ENCODE measurements at places on chromosomes 12 and 14. TPM values are rescaled to one million over a fixed set of nuclear protein-coding genes. Genes with fewer than 3 reads are reported as not detected.

The ABCC9 gene
- not detected for total RNA-seq

The TC2N gene
- total RNA-seq = not detected

The CLEC9A gene
- not detected for total RNA-seq

The CPNE6 gene
- total RNA-seq = not detected

The MIPOL1 gene
- not detected for total RNA-seq

The MAPKAPK5 gene
- total RNA-seq = 74.6 TPM

The RNASE12 gene
- total RNA-seq = not detected

The DEGS2 gene
- 14.6 TPM for total RNA-seq

The PARPBP gene
- 49.8 TPM for total RNA-seq

The KRT85 gene
- not detected for total RNA-seq

The DPPA3 gene
- not detected for total RNA-seq

The TSHR gene
- 4.9 TPM for total RNA-seq

The LAG3 gene
- 0.26 TPM for total RNA-seq

The CD163L1 gene
- total RNA-seq = not detected

The FGF6 gene
- not detected for total RNA-seq

The CLEC12A gene
- not detected for total RNA-seq

The CCDC197 gene
- not detected for total RNA-seq

The CLEC6A gene
- total RNA-seq = not detected

The TCL1B gene
- 5.7 TPM for total RNA-seq

The FNTB gene
- 18.0 TPM for total RNA-seq

The SLCO1B1 gene
- not detected for total RNA-seq

The RHNO1 gene
- total RNA-seq = 69.8 TPM

The MYRFL gene
- not detected for total RNA-seq

The DLGAP5 gene
- total RNA-seq = 94.4 TPM

The CNIH1 gene
- total RNA-seq = 109 TPM
